Mammary epithelial cell (primary cell): ENCODE measurements at places on chromosomes 3 and 15. TPM values are rescaled to one million over a fixed set of nuclear protein-coding genes. Genes with fewer than 3 reads are reported as not detected.

GRK7 gene
- total RNA-seq = not detected in 2 replicates

FAM81A gene
- total RNA-seq = 0.67 and 2.9 TPM in 2 replicates

HIGD2B gene
- not detected for total RNA-seq

DAPK2 gene
- 2.3 TPM for total RNA-seq

CPNE9 gene
- total RNA-seq = not detected

FXR1 gene
- 105 TPM for total RNA-seq

RYR3 gene
- under 0.01 TPM for total RNA-seq

C3orf70 gene
- 0.05 TPM in 1 of 2 replicates, not detected in the other for total RNA-seq

FSTL1 gene
- 106 and 109 TPM in 2 replicates for total RNA-seq

CDV3 gene
- 199 and 231 TPM in 2 replicates for total RNA-seq

GNB4 gene
- total RNA-seq = 201 TPM

CSPG4 gene
- total RNA-seq = 2.9 and 3.6 TPM in 2 replicates

SLC24A5 gene
- total RNA-seq = not detected in 2 replicates

CHAC1 gene
- total RNA-seq = 127 TPM

COX5A gene
- 209 and 220 TPM in 2 replicates for total RNA-seq

MUC20 gene
- 0.24 and 0.64 TPM in 2 replicates for total RNA-seq

RASSF1 gene
- total RNA-seq = 9.2 TPM

ZPLD1 gene
- 1.2 TPM for total RNA-seq

MCF2L2 gene
- 2.7 TPM for total RNA-seq

XCR1 gene
- total RNA-seq = not detected

COPS2 gene
- total RNA-seq = 44.7 TPM

GOLGA8T gene
- total RNA-seq = not detected in 2 replicates

POLQ gene
- total RNA-seq = 1.0 TPM

STAC gene
- 19.3 and 25.4 TPM in 2 replicates for total RNA-seq

CHDH gene
- 0.40 and 0.78 TPM in 2 replicates for total RNA-seq

SLMAP gene
- total RNA-seq = 119 and 126 TPM in 2 replicates

AMOTL2 gene
- total RNA-seq = 144 TPM

GXYLT2 gene
- total RNA-seq = 2.5 and 3.9 TPM in 2 replicates

NR2E3 gene
- 0.17 TPM for total RNA-seq
